ENCODE measurements at places on chromosomes 12 and 14.

DNA sequence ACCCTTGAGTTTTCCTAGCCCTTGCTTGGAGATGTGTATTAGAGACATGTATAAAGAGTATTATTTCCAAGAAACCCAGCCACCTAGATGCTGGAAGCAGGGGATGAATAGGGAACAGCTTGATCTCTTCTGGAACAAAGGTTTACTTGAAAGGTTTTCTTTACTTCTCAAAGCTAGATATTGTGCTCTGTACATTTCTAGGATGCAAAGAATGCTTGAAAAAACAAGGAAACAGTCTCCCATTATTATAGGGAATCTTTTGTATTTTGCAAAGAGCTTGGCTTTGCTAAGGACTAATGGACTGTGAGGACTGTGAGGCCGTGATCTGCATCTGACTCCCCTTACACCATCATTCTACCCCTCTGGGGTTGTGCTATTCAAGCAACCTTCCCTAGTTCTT, 77.9 kb downstream of the PRICKLE1 start:
- DNase-seq = no peak

GRCh38 chr12:9673404-9674225, 4.1 kb downstream of the CLEC2D start:
- DNase-seq = no peak

DNA sequence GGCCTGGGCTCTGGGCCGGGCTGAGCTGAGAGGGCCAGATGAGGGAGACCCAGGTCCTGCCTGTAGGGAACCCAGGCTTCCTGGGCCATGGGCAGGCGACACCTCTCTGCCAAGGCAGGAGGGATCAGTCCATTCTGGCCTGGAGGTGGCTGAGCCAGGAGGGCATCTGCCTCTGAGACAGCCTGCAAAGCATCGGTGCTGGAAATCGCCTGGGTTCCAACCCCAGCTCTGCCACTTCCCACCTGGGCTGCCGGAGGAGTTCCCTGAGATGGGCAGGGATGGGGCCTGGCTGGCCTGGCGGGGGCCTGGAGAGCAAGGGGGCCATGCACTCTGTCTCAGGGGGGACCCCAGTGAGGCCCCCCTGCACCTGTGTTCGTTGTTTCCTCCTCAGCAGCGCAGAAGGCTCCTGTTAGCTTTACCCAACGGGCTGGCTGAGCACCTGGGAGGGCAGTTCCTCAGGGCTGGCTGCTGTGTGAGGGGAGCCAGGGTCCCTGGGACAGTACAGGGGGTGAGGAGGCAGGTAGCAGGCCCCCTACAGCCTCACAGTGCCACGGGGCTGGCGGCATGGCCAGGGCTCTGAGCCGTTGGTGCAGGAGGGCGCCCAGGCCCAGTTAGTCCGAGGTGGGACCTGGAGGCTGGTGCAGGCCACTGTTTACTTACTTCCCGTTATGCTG, 50.5 kb downstream of the KIF26A start:
- no peak for DNase-seq

- DNase-seq = no peak
These were observed 32.7 kb downstream of the KDM5A start for GRCh38 chr12:356276-356988.

GRCh38 chr14:67358924-67359774, 455 bp downstream of the ATP6V1D start:
- DNase-seq = peak; percentile 17

GRCh38 chr12:111803851-111804250, 37.1 kb downstream of the ALDH2 start:
- DNase-seq = no peak
